ENCODE measurements at places on chromosomes 1 and 21.

DNA sequence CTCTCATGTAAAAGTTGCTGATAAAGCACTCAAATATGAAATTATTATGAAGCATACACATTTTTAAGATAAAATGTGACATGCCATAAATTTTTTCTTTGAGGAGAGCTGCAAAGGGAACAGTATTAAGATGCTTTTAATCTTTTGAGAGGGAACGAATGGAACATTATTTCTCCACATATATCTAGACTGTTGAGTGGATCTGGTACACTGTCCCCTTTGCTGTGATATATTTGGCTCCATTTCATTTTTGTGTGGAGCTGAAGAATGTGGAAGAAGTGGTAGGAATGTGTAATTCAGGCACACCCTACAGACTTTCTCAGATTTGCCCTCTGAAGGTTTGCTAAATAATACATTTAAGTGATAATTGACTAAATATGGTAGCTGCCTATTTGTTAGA lies 31.7 kb downstream of the PGM1 start:
- no peak for ATAC-seq

DNA sequence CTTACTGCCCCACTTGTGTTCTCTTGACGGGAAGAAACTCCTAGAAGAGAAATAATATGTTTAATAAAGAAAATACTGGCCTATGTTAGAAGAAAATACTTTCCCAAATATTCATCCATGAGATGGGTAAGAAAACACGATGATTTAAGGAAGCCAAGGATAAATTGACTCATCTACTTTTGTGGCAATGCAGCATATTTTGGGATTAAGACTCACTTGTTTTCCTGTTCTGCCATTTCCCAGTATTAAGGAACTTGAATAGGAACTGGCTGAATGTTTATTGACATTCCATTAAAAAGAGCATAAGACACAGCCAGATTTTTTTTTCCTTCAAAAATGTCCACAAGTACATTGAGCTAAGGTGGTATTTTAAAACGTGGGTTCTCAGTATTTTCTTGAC lies 10.9 kb upstream of the ADAMTS5 start:
- ATAC-seq = no peak

GRCh38 chr1:66403007-66403731 lies 130.8 kb upstream of the SGIP1 start:
- no peak for ATAC-seq

GRCh38 chr1:147723691-147724323 lies 36.6 kb downstream of the GJA5 start:
- no peak for ATAC-seq

GRCh38 chr1:240217403-240217802 lies 125.7 kb downstream of the FMN2 start:
- ATAC-seq = no peak

- no peak for ATAC-seq
Observed at GRCh38 chr21:32083197-32083596, 195.7 kb downstream of the MIS18A start.

DNA sequence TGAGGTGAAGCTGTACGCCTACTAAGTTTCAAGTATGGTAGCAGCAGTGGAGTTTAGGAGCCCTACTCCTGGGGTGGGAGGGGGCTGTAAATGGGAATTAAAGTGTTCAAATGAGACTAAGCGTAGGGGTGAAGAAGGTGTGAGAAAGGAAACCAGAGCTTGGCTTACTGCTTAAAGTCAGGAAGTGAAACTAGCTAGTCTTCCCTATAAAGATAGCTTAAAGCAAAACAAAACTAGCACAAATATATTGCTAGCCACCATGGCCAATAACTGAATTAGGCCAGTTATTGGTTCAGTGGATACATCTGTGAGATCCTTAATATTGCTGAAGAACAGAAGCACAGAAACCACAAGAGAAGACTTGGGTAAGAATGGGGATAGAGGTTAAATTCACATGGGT lies 492.2 kb upstream of the PKN2 start:
- no peak for ATAC-seq

DNA sequence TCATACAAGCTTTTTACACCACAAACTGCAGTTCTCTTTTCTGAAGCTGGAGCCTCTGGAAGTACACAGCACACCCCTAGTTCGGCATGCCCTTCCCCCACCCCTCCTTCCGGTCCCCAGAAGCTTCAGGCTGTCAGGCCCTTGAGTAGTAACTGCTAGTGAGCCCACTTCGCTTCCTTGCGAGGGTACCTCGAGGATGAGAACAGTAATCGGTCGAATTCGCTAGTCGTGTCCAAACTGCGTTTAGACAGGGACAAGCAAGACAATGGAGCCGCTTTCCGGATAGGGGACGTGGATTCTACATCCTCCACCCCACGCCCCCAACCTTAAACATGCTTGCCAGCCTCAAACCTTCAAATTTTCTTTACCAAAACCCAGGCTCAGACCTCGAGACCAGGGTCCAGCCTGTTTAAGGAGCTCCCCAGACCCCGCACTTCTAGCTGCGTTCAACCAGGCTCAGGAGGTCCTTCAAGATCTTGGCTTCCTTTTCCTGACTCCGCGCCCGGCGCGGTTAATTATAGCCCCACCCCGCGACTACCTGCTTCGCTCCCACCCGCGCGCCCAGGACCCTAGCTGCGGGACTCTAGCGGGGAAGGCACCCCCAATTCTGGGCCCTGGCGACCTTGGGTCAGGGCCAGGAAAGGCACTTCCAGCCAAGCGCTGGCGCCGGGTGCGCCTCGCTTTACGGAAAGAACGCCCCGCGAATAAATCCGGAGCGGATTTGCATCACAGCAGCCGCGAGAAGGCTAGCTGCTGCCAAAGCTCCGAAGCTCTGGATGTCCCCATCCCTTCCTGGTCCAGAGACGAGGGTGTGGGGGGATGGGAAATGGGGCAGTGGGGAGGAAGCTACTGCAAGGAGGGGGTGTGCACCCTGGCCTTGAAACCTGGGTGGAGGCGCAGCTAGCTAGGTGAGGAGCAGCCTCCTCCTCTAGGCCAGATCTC lies 8.1 kb upstream of the TSPAN1 start:
- ATAC-seq = peak; percentile 27

DNA sequence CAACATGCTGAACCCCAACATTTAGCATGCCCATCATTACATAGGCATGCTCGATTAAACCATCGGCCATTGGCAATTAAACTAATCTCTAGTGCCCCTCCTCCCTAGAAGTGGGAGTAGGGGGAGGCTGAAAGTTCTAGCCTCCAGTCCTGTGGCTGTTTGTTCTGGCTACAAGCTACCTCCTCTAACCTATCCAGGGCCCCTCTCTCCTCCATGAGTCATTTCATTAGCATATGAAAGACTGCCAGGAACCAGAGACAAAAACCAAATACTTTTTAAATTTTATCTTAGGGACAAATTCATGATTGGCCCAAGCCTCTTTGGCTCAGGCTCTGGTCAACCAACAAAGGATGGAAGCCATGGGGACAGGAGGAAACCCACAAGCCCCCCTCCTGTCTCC lies 231.1 kb downstream of the CACNA1E start:
- no peak for ATAC-seq

DNA sequence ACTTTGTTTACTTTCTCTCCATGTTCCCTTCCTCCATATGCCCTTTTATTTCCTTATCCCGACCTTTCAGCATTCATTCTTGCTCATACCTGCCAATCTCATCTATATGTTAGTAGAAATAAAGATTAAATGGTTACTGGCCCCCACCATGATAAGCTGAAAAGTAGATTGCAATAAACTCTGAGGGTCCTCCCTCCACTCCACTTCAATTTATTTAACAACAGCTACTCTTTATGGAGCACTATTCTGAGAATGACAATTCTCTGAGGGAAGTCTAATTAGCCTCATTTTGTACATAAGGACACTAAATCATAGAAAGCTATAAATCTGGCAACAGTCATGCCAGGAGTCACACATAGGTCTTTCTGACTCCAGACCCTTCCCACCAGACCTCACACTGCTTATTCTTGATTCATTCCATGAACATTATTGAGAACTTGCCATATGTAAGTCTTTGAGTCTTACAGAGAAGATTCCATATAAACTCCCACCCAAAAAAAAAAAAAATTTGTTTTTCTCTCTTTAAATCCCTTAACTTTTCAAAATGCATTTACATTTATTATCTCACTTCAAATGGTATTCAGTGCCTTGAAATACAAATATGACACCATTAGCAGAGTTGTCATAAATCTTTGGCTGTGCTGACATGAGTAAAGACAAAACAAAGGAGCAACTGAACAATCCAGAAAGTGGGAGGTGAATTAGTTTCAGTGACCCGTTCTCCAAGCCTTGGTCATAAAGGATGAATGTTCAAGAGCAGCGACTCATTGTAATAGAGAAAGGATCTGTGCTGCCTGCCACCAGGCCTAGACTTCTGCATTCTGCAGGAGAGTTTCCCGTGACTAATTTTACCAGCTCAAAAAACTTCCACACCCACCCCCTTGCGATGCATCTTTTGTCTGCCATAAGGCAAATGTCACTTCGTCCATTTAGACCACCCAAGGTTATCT lies 28.5 kb downstream of the PALMD start:
- peak; percentile 60 for ATAC-seq

DNA sequence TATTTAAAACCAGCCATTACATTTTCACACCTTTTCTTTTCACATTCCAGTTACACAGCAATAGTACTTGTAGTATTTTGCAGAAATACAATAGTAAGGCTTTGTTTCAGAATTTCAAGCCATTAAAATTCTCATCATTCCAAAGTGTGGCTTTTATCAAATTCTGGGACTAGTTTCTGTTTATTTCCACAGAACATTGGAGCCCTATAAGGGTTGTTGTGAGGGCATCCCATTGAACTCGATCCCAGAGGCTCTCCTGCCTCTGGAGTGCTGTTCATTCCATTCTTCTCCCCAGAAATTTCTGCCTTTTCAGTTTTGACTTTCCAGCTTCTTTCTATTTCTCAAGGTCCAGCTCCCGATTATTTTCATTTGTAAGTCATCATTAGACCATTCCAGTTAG lies 645.5 kb downstream of the ADGRL2 start:
- ATAC-seq = no peak

DNA sequence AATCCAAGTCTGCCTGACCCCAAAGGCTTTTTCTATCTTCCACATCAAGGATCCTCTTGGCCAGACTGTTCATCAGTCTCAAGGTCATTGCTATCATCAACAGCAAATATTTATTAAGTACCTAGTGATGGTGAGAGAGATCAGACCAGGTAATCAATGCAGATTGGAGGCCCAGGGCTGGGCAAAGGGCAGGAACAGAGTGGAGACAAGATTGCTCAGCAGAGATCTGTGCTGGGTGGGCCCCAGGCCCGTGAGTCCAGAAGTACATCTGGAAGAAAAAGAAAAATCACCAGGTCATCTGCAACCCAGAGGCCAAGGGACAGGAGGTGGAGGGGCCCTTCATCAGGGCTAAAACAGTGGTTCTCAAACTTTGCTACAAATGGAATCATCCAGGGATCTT lies 10.1 kb upstream of the PAQR7 start:
- ATAC-seq = no peak

DNA sequence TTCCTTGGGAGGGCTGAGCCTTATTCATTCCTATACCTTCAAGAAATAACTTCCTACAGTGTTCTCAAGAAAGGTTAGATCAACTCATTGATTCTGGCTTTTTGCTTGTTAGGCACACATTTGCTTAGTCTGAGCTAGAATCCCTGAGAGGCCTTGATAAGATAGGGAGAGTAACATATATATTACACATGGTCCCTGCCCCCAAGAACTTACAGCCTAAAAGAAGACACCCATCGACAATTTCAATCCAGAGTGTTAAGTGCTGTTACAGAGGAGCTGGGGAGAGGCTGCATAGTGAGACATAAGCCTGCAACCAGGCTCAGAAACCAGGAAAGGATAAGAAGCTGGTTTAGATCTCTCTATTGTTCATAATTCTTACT lies 68.7 kb downstream of the PLPP3 start:
- ATAC-seq = no peak

DNA sequence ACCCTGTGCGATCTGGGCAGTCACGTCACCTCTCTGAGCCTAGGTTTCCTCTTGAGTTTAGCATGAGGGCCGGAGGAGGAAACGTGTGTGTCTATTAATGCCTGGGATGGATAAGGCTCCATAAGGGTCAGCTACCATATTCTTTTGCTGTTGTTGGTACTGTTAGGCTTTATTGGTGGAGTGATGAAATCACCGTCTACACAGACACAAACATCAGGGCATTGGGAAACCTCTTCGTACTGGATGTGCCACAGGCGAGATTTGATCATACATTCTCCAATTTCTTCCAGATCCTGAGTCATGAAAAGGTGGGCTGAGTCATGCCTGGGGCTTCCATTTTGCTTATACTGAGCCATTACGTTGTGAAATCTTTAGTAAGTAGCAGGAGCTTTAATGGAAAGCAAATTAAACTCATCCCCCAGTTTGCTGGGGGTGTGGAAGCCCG lies 24.9 kb upstream of the GRHL3 start:
- ATAC-seq = peak; percentile 80

- ATAC-seq = peak; percentile 75
Observed at GRCh38 chr1:204294357-204294756, 65.4 kb downstream of the PLEKHA6 start.

- ATAC-seq = no peak
Observed at GRCh38 chr1:31707711-31708110, 3.9 kb upstream of the COL16A1 start.

- no peak for ATAC-seq
Observed at GRCh38 chr1:237709355-237709754, 181.4 kb downstream of the ZP4 start.

DNA sequence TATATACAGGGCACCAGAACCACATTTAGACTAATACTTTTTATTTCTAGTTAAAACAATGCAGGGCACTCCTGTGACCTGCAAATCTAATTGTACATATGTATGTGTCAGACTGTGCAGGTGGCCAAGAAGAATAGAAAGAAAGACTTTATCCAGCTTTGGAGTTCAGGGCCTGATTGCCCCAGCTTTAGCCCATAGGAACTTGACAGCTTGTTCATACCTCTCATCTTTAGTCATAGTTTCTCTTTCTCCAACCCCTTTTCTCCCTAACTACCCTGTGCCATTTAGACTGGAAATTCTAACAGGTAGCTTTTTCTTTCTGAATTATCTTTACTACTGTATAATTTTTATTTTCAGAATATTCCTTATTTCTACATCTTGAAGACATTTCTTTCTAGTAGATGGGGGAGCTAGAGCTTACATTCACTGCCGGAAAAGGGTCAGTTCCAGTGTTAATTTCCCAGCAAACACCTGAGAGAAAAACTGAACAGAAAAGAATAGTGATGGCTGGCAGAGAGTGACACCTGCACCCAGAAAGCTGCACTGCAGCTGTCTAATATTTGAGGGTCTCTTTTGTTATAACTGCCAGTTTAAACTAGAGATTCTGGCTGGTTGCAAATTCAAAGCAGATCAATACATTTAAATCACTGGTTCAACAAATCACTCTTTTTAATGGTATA lies 8.4 kb downstream of the YBX1 start:
- peak; percentile 37 for ATAC-seq

- ATAC-seq = no peak
Observed at GRCh38 chr1:244049162-244050013, 1.7 kb upstream of the ZBTB18 start.

DNA sequence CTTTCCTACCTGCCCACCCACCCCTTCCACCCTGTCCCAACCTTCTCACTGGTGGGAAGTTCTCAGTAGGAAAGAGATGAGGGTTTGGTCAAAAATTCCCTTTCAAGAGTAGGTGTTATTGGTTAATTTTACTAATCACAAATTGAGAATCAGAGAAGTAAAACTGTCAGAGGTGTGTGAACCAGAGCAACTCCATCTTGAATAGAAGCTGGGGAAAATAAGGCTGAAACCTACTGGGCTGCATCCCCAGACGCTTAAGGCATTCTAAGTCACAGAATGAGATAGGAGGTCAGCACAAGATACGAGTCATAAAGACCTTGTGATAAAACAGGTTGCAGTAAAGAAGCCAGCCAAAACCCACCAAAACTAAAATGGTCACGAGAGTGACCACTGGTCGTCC lies 11.5 kb downstream of the PLA2G2D start:
- no peak for ATAC-seq

GRCh38 chr1:214127705-214128104 lies 139.9 kb downstream of the PROX1 start:
- ATAC-seq = no peak

- ATAC-seq = no peak
Observed at GRCh38 chr21:22890656-22891055, 1892.4 kb downstream of the NCAM2 start.

Measured in esophagus mucosa (tissue), 1 donor.